ENCODE measurements at places on chromosomes 1 and 21.
A peak's percentile ranks its signal among the peaks of the same experiment; 100 is the strongest.

- no peak for DNase-seq
Measured at GRCh38 chr1:230958370-230958769, 20.3 kb downstream of the TTC13 start.

DNA sequence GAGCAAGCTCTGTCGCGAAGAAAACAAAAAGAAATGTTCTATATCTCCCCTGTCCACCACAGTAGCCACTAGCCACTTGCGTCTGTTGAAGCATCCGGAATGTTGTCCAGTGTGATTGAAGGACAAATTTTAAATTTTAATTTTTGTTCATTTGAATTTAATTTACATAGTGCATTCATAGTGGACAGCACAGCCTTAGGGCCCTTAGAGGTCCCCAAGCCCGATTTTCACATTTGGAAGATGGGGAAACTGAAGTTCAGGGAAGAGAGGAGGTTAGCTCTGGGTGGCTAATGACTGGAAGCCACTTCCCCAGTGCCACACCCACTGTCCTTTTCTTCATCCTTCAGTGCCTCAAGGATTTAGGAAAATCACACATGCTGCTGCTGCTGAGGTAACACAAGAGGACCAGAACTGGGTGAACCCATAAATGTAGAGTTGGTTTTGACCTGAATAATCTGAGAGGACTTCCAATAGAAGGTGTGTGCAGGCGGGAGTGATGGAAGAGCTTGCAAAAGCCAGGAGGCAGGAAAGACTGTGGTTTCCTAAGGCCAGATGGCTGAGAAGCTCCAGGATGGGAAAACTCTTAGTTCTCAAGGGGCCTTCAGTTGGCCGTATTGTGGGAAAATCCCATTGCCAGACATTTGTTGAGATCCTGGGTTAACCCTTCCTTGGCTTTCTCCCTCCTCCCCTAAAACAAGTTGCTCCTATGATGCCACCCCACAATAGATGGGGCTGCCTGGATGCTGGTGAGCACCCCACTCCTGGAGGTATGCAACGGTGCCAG lies 49.5 kb downstream of the TRIM11 start:
- DNase-seq = no peak

GRCh38 chr1:52444463-52444862 lies 40.1 kb downstream of the PRPF38A start:
- no peak for DNase-seq

GRCh38 chr1:29090937-29091618 lies 32.6 kb downstream of the TMEM200B start:
- no peak for DNase-seq

GRCh38 chr1:34978921-34979320 lies 6.2 kb downstream of the TMEM35B start:
- no peak for DNase-seq

DNA sequence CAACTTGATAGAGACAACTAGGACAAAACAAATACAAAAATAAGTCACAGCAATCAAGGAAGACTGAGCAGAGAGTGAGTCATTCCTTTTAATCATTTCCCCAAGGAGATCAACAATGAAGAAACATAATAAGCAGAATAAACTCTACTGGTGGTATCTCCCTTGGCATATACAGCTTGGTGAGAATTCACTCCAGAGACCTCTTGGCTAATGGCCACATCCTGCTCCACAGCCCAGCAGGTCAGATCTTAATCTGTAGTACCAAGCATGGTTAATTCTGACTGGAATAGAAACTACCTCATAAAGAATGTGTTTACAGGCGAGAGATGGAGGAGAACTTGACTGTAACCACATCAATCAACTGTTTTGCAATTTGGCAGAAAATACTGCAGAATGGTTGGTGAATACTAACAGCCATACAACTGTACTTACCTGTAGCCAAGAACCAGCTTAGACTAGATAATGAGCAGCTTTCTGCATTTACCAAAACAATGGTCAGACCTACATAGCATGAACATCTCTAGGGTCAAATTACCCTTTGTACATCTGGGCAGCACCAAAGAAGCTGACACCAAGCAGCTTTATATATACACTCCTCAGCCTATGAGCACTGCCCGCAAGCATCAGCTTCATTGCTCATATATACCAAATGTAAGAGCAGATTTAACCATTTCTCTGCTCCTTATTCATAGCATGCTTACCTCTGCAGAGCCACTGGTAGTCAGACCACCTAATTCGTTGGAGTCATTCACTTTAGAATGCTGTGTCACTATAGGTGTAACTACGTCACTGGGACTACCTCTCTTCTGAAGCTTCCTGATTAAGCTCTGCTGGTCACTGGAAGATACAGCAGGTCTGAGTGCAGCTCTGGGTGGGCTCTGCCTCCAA lies 51.0 kb downstream of the KIAA0319L start:
- DNase-seq = peak; percentile 45

GRCh38 chr1:20202166-20202565 lies 15.8 kb upstream of the PLA2G2C start:
- no peak for DNase-seq

DNA sequence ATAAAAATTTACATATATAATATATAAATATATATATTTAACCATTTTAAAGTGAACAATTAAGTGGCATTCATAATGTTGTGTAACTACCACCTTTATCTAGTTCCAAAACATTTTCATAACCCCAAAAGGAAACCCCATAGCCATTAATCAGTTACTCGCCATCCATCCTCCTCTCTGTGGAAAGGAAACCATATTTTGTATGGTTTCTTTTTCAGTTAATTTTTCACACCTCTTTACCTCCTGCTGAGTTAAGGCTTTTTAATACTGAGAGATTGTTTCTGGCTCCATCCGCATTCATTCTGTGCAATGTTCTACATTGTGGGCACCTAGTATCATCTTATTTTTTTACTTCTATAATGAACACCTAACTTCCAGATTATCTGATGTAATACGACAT lies 512.1 kb downstream of the LMO4 start:
- DNase-seq = no peak

DNA sequence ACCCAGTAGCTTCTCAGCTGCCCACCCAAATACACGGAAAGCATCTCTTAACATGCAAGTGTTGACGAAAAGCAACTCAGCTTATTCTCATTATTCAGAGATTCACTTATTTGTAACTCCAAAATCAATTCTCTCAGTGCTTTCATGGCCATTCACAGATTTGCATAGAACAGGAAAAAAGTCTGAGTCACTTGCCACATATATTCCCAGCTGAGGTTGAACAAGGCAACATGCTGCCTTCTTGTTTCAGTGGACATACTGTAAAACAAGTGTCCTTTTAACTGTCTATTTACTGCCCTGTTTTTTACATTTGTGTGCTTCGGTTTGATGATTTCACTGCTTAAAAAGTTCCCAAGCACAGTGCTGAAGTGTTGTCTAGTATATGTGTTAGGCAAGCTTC lies 273.0 kb downstream of the LTN1 start:
- no peak for DNase-seq

DNA sequence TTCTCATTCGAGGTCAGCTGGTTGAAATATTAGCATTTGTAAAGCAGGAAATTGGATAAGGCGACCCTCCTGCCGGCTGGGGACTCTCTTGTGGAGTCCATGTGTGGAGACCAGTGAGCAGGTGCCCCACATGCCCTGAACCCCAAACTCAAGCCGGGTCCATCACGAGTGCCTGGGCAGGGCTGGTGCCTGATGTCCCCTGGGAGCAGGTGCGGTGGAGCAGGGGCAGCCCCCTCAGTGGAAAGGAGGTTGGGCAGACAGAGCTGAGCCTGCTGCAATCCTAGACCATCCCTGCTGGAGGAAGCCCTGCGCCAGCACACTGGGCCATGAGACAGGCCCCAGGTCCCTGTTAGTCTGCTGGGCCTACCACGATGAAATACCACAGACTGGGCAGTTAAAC lies 395.6 kb downstream of the NPHP4 start:
- no peak for DNase-seq

DNA sequence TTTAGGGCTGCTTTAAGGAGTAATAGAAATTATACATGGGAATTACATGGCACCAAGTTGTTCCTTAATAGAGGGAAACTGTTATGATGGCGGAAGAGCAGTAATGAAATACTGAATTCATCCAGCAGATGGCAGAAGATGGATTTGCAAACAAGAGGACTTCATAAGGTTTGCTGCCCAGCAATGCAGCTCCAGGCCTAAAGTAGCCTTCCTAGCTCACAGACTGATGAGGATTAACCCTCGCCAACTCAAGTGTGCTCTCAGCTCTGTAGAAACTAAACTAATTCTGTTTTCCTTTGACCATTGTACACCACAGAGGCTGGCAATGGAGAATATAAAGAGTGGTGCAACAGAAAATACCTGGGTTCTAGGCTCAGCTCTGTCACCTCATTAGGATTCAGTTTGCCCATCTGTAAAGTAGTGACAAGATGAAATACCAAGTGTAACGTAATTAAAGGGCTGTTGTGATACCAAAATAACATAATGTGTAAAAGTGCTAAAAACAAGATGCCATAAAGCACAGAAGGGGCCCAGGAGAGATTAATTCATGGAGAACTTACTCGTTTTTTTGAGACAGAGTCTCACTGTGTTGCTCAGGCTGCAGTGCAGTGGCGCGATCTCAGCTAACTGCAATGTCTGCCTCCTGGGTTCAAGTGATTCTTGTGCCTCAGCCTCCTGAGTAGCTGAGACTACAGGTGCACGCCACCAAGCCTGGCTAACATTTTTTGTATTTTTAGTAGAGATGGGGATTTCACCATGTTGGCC lies 102.4 kb upstream of the SERBP1 start:
- no peak for DNase-seq

- DNase-seq = no peak
Measured at GRCh38 chr21:45135122-45135521, 60.7 kb downstream of the ADARB1 start.

DNA sequence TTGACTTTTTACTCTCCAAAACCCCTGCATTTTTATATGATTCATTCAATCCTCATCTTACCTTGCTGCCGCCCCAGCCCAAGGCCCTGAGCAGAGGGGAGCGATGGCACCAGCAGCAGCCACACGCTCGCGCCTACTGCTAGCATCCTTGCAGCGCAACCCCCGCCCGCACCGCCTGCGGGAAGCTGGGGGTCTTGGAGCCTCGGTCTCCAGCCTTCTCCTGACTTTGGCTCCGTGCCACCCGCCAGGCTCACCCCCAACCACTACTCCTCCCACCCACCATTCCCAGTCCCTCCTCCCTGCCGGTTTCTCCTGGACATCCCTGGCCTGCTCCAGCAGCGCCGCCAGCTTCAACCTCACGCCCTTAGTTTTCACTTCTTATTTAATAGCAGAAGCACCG lies 76.6 kb downstream of the RPE65 start:
- no peak for DNase-seq

GRCh38 chr1:59767119-59767518 lies 47.6 kb upstream of the HOOK1 start:
- DNase-seq = no peak

DNA sequence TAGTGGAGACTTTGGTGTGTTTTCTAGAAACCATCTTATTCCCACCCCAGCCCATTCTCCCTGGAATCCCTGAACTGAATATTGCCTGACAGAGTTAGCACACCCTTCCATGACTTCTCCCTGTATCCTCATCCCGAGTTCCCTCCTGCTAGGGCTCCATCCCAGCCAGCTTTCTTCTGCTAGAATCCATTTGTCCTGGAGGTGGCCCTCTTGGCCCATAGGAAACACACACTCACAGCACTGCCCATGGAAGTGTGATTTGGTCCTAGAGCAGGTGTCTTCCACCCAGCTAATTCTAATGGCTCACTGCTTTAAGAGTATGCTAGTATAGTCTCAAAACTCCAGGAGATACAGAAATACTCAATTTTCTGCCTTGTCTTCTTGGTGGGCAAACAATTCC lies 4.1 kb downstream of the KRTAP15-1 start:
- no peak for DNase-seq

GRCh38 chr1:203671521-203672278 lies 45.1 kb downstream of the ATP2B4 start:
- DNase-seq = no peak

GRCh38 chr1:238581332-238581731 lies 690.6 kb upstream of the ZP4 start:
- no peak for DNase-seq

GRCh38 chr1:1917995-1918900 lies 831 bp downstream of the TMEM52 start:
- no peak for DNase-seq

DNA sequence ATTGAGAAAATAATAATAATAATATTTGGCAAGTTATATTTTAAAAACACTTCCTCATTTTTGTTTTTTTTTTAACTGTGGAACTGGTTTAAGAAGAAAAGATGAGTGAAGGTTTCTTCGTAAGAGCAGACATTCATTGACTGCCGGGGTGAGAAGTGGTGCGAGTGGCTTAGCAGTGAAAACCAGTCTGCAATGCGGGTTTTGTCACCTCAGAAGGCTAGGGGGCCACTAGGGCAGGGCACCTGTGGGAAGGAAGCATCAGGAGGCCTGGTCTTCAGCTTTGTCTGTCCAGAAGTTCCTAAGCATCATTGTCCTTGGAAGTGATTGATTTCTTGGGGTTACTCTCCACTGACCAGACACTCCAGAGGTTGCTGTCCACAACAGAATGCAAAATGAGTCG lies 339.2 kb downstream of the ZNF326 start:
- DNase-seq = no peak

GRCh38 chr21:34691390-34692032 lies 22.7 kb downstream of the CLIC6 start:
- DNase-seq = no peak

Measured in central memory CD8-positive, alpha-beta T cell (primary cell).